NCI-H446 treated with DMSO at 0.1 percent for 48 hours (cell line): ENCODE measurements at places on chromosomes 7 and 10.

- DNase-seq = no peak
Observed at GRCh38 chr10:27099448-27099847, 846 bp downstream of the ANKRD26 start.

DNA sequence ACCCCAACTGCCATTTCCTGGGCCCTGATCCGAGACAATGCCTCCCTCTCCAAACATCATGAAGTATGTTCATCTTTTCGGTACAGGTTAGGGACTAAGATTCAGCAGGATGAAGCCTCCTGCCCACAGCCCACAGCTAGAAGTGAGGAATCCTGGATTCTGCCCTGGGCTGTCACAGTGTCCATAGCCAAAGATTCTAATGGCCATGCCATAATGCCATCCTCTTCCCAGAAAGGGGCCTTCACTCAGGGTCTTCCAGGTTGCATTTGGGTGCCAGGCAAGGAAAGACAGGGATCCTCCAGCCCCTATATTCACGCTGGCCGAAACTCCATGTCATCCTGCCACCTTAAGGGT, 15.7 kb upstream of the ZMIZ1 start:
- DNase-seq = no peak

- DNase-seq = no peak
Observed at GRCh38 chr7:38424750-38425463, 151.5 kb upstream of the TARP start.

- no peak for DNase-seq
Observed at GRCh38 chr10:111338805-111339204, 262.0 kb downstream of the ADRA2A start.

GRCh38 chr7:13894954-13895353, 94.5 kb downstream of the ETV1 start:
- no peak for DNase-seq

GRCh38 chr7:1758028-1758858, 88.2 kb downstream of the ELFN1 start:
- DNase-seq = no peak

- no peak for DNase-seq
Observed at GRCh38 chr7:30973791-30974604, 10.2 kb downstream of the GHRHR start.

GRCh38 chr10:11299125-11299524, 281.5 kb downstream of the CELF2 start:
- DNase-seq = no peak

DNA sequence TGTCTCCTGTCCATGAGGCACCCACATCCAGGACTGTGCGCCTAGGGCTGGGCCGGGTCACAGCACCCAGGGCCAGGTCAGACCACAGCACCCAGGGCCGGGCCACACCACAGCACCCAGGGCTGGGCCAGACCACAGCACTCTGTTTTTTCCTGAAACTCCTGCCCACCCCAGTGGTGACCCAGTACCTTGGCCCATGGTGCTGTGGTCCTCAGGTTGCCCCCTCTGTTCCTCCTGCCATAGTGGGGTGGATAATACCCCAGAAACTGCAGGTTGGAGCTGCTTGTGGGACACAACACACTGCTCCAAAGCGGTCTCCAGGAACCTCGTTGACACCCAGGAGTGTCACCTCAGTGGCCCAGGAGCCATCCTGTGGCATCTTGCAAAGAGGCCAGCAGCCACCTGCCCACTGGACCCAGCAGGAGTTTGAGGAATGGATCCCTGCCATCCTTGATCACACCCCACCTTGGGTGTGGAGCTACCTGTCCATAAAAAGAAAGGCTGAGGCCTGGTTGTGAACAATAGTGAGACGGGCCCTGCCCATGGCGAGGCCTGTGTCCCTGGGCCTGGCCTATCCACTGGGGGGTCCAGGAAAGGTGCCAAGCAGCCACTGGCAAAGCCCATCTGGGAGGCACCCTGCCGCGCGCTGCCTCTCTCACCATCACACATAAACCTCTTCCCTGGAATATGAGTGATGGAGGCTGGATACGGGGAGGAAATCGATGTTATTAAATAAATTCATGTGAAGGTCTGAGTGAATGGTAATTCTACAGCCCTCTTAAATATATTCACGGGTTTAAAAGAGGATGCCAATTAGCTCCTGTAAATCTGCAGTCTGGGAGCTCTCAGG, 89.0 kb downstream of the NKX6-2 start:
- DNase-seq = no peak

GRCh38 chr10:18666810-18667209, 7.6 kb downstream of the ARL5B start:
- no peak for DNase-seq
